ENCODE measurements at places on chromosomes 6 and 20. TPM values are rescaled to one million over a fixed set of nuclear protein-coding genes. Genes with fewer than 3 reads are reported as not detected.

The SNX21 gene
- total RNA-seq = 50.8 TPM

The LY86 gene
- not detected for total RNA-seq

The SLC26A8 gene
- total RNA-seq = not detected

The OPRL1 gene
- total RNA-seq = 2.6 TPM

The TCEA2 gene
- 25.2 TPM for total RNA-seq

The OVOL2 gene
- not detected for total RNA-seq

The KCNK16 gene
- total RNA-seq = not detected

The SCRT2 gene
- not detected for total RNA-seq

The SMLR1 gene
- total RNA-seq = not detected

The OR2J3 gene
- not detected for total RNA-seq

The UST gene
- 19.5 TPM for total RNA-seq

The HTR1E gene
- total RNA-seq = not detected

The NKAPL gene
- total RNA-seq = 3.3 TPM

The MMP24OS gene
- 30.1 TPM for total RNA-seq

Data from fibroblast of lung (primary cell).